ENCODE measurements at places on chromosomes 4 and X.

DNA sequence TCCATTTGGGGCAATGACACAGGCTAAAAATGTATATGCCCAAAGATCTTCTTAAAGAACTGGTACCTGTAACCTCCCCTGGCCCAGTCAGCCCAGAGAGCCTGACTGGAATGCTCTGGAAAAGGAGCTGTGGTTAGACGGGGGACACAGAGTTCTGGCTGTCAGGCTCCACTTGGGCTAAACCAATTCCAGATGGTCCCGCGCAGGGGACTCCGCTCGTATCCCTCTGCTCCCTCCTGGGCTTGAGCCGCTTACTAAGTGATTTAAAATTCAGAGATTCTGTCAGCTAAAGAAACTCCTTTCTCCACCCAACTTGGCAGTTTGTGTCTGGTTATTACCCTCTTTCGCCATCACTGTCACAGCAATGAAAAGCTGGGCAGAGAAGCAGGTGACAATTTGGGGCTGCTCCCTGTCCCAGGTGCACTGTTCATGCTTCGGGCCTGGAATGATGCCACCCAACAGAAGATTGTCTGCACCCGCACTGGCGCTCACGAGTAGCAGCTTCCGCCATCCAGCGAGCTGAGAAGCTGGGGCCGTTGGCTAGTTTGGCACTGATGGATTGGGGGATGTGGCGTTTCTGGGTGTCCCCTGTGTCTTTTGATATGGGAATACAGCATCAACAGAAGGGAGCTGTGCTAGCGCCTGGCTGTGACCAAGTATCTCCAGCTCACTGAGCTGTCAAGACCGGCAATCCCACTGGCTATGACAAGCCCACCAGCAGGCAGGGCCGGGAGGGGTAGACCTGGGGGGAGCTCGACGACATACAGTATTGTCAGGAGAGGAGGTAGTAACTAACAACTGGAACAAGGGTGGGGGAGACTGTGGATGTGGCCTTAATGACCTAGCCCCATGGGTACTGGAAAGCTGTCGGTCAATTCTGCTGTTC lies 6.7 kb upstream of the IRAK1 start:
- no peak for DNase-seq

GRCh38 chr4:2353222-2354107 lies 65.0 kb downstream of the ZFYVE28 start:
- no peak for DNase-seq

DNA sequence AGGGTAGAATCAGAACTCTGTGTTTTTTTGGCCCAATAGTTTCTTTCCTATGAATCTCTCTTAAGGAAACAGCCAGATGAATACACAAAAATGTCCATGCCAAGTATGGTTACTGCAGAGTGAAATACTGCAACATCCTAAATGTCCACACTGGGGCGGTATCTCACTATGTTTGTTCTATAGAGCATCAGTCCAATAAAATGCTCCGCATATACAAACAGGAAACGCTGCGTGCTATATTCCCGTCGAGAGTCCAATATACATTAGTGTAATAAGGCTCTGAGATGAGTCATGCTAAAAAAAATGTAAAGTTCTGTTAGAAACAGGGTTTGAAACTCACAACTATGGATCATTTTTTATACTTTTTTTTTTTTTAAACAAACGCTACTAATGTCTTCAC lies 72.9 kb upstream of the ENOX2 start:
- peak; percentile 32 for DNase-seq

- DNase-seq = no peak
These were observed 243.0 kb upstream of the HHIP start for GRCh38 chr4:144402999-144403398.

GRCh38 chr4:13541720-13542576 lies 2.4 kb downstream of the NKX3-2 start:
- peak; percentile 65 for DNase-seq

- no peak for DNase-seq
These were observed 22.9 kb upstream of the ANK2 start for GRCh38 chr4:113026556-113026955.

- peak; percentile 17 for DNase-seq
These were observed 33.4 kb downstream of the FRG1 start for GRCh38 chr4:189974056-189974455.

DNA sequence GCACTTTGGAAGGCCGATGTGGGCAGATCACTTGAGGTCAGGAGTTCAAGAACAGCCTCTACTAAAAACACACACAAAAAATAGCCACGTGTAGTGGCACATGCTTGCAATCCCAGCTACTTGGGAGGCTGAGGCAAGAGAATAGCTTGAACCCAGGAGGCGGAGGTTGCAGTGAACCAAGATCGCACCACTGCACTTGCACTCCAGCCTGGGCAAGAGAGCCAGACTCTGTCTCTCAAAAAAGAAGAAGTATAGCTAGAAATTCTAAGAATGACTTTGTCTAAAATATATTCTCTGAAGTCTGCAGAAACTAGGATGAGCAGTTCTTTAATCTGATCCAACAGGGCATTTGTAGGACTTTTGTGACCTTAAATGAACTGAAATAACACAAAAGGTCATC lies 17.4 kb downstream of the RBM47 start:
- no peak for DNase-seq

GRCh38 chrX:47264483-47265173 lies 31.8 kb downstream of the USP11 start:
- DNase-seq = no peak

GRCh38 chr4:7024336-7024890 lies 18.8 kb upstream of the TADA2B start:
- no peak for DNase-seq

- no peak for DNase-seq
These were observed 34.7 kb downstream of the CRMP1 start for GRCh38 chr4:5858020-5858769.

DNA sequence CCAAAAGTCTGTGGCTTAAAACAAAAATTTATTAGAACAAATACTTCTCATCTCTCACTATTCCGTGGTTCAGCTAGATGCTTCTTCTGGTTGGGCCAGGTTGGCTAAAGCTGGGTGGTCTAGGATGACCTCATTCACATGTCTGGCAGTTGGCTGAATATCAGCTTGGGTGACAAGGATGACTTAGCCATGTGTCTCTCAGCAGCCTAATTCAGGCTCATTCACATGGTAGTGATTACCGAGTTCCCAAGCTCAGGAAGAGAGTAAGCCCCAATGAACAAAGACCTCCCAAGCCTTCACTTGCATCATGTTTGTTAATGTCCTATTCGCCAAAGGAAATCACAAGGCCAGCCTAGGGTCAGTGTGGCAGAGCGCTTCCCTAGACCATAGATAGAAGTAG lies 119.4 kb downstream of the FANCB start:
- no peak for DNase-seq

GRCh38 chr4:89665662-89666061 lies 171.3 kb downstream of the SNCA start:
- DNase-seq = no peak
